ENCODE measurements at places on chromosomes 3 and 15.

GRCh38 chr15:89648106-89649012 is 6.9 kb downstream of the KIF7 start:
- no peak for DNase-seq

GRCh38 chr3:44649709-44650108 is 1.2 kb downstream of the ZNF35 start:
- no peak for DNase-seq

DNA sequence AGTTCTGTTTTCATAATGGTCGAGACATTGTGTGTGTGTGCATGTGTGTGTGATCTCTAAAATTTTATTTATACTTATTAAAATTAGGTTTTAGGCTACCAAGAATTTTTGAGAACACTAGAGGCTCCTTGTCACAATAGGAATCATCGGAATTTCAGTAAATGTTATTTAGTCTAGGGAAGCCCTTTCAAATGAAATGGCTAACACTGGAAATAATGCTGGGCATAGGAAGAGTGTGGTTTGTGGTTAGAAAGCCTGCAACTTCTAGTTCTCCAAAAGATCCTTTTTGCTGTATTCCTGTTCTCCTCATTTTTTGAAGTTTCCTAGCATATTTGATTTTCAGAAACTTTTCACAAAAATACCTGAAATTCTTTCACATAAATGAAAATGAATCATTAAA is 92.5 kb upstream of the MBNL1 start:
- no peak for DNase-seq

DNA sequence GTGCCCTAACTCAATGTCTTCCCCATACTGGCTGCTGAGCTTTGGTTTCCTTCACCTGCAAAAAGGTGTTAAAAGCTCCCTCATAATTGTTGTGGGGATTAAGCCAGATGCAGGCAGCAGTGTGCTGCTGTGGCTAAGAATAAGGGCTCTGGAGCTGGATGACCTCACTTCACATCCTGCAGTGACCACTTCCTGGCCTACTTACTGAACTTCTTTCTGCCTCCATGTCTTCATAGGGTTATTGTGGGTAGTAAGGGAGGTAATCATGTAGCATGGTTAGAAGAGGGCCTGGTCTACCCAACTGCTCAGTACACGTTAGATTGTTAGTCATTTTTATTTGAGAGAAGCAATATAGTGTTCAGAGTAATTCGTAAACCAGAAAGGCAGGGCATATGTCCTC is 18.4 kb downstream of the GYG1 start:
- DNase-seq, result no peak

GRCh38 chr3:63818282-63819150 is 583 bp upstream of the C3orf49 start:
- peak; percentile 22 for DNase-seq

- no peak for DNase-seq
These were observed 96.3 kb downstream of the PTPRG start for GRCh38 chr3:61657689-61658088.

GRCh38 chr15:64247535-64247905 is 84.7 kb upstream of the PPIB start:
- DNase-seq, result no peak

GRCh38 chr3:51875501-51875900 is at the start of gene IQCF5:
Gene IQCF5, minus strand, starts transcription at chr3:51875601. Its CDS starts 70 bp downstream, at chr3:51875531.
- DNase-seq, result no peak

DNA sequence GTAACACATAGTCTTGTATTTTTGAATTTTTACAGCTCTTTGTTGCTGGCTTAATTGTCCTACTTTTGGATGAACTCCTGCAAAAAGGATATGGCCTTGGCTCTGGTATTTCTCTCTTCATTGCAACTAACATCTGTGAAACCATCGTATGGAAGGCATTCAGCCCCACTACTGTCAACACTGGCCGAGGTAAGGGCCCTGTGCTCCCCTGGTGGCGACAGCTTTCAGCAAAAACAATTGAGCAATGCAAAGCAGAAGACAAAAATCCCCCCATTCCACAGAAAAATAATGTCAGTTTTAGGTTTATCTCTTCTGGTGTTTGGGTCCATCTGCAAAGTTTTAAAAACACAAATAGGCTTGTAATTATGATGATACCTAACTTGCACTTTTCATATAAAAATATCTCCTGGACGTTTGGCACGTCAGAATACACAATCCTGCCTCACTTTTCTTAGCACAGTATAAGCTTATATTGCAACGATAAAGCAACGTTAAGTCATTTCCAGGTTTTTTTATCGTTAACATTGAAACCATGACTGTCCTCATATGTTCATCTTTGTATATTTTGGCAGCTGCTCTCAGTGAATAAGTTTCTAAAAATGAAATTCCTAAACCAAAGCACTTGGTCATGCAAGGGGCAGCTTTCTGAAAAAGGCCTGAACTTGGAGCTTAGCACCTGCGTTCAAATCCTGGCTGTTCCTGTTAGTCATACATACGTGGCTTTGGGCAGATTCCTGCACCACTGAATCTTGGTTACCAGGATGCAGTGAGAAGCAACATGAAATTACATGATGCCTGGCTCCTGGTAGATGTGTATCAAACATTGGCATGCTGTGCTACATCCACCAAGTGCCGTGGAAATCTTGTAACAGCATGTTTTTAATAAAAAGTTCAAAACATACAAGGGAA is 8.5 kb downstream of the SEC61A1 start:
- no peak for DNase-seq

GRCh38 chr3:23762759-23763477 is 42.8 kb upstream of the UBE2E1 start:
- DNase-seq, result no peak

DNA sequence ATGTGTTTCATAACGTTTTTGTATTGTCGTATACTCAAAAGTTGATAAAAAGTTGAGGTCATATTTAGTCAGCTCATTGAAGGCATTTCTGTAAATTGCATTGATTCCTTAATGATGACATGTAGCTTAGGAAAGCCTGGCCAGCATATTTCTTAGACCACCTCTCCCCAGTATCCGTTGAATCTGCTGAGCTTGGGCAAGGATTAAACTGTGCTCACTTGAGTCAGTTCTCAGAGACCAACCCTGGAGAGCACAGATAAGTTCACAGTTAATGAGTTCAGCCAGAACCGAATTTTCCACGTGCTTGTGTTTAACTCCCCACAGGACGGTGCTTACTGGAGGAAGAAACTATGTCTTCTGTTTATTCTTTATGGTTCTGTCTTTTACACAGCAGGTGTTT is 132.7 kb downstream of the SLC25A26 start:
- no peak for DNase-seq

DNA sequence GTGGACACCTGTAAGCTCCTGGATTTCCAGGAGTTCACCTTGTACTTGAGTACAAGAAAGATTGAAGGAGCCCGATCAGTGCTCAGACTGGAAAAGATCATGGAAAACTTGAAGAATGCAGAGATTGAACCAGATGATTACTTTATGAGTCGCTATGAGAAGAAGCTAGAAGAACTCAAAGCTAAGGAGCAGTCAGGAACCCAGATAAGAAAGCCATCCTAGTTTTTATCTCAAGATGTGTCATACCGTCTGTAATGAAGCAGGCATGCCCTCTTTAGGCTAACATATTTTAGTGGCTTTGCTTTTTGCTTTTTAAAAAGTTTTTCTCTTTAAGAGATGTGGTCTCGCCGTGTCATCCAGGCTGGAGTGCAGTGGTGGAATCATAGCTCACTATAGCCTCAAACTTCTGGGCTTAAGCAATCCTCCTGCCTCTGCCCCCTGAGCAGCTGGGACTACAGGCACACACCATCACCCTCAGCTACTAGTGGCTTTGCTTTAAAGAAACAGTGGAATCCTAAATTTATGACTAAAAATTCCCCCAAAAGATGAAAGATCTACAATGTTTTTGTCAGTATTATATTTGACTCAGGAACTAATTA is 28.1 kb downstream of the EXOG start:
- DNase-seq, result no peak

DNA sequence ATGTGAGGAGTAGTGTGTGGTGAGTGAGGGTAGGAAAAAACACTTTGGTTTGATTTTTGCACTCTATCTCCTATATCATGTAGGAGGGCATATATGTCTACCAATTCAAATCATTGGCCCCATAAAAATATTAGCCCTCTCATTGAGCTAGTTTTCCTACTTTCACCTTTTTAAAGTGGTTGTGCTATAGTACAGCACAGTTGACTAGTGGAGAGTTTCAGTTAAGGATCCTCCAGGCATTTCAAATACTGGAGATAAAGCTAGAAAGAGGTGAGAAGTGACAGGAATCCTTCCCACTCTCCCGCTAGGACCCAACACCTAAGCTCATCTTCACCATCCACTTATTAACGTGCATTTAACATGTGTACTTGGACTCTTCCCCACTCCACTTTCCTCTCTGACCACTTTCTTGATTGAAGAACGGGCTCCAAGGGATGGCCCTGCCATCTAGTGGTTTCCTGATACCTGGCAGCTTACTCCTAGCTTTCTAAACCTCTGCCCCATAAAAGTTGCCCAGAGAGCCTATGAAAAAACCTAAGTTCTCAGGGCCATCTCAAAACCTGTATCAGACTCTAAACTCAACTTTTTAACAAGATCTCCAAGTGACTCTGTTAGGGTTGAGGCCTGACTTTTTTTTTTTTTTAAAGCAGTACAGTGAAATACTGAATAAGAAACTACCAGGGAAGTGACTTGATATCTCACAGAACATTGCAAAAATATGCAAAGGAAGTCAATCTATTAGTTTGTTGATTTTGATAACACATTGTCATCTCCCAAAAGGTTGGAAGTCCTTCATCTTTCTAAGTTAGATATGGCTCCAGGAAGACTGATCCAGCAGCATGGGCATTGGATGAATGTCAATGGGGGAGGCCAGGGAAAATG is 17.9 kb downstream of the IL12A start:
- no peak for DNase-seq

DNA sequence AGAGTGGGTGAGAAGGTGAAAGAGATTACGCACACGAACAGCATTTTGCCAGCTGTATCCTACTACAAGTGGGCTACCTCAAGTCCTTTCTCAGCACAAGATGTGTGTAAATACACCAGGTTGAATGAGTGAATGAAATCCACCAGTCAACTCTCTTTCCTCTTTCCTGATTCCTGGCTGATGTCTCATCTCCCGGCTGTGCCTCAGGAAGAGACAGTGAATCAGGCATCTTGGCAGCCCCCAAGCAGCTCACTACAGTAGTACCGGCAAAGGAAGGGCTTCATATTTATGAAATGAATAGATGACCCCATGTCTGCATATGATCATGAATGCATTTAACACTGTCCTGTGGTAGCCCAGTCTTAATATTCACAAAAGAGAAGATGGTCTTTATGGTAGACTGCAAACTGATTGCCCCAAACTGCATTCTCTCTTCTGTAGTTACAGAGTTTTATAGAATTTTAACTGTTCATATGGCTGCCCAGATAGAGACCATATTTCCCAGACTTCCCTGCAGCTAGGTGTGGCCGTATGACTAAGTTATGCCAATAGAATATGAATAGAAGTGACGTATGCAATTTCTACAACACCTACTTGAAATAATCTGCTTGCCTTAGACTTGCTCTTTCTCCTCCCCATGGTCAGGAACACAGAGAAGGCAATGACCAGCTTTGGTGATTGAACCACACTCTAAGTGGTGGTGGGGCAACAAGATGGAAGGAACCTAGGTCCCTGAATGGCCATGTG is 22.7 kb downstream of the MGLL start:
- no peak for DNase-seq

DNA sequence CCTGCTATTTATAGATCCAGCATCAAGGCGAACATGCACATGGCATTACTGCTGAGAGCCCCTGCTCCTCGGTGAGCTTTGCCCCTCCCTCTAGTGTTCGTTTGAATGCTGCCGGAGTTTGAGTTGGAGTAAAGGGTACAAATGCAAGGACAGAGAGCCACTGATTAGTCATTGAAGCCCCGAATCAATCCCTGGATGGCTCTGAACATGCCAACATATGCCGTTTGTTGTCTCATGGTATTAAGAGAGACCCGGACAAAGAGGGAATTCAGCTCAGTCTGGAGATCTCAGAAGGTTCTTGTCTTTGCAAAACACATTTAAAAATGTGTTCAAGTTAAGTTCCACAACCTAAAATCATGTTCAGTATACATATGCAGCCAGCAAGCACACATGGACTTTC is 789.2 kb upstream of the NR2F2 start:
- DNase-seq, result no peak

- no peak for DNase-seq
These were observed 201.1 kb upstream of the BHLHE40 start for GRCh38 chr3:4778119-4778518.

DNA sequence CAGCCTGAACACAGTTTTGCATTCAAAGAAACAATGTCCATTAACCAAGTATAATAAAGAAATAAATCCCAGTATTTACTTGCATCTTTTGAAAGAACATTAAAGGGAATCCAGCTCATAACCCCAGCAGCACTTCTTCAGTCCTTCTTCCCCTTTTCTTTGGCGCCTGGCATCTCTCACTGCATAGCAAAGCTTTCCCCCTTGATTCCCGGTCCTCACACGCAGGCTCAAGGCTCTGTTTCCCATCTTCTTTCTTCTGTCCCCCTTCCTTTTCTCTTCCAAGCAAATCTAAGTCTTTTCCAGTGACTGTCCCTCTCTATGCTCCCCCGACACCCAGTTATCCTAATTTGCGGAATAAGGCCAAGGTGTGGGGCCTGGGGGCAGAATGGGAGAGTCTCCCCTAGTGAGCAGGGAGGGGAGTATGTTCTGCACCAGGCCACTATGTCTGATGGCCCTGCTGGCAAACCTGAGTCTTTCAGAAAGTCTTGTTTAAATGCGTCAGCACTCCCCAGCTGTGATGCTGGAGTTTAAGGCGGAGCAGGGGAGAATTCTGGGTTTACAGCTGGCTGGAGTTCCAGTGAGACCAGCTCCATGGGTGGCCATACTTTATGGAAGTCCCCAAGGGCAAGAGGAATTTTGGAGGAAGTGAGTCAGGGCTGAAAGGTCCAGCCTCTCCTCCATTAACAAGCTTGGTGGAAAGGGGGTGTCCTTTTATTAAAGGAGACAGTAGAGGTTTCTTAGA is 42.1 kb downstream of the GOLGA6A start:
- no peak for DNase-seq

DNA sequence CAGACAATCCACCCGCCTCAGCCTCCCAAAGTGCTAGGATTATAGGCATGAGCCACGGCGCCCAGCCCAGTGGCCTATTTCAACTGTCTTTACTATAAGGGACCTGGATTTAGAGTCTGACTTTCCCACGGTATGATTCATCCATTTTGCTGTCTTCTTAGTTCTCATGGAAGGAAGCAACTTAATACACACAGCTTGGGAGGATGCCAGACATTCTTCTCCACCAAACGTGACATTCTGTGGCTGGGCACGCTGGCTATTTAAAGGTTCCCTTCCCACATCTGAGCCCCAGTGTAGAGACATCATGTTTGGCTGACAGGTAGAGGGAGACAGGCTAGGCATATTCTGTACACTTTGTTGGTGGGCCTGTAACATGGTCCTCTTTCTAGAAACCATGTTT is 26.2 kb downstream of the FAM43A start:
- no peak for DNase-seq
